ENCODE measurements at places on chromosomes 1 and 21. TPM values are rescaled to one million over a fixed set of nuclear protein-coding genes. Genes with fewer than 3 reads are reported as not detected.

DNA sequence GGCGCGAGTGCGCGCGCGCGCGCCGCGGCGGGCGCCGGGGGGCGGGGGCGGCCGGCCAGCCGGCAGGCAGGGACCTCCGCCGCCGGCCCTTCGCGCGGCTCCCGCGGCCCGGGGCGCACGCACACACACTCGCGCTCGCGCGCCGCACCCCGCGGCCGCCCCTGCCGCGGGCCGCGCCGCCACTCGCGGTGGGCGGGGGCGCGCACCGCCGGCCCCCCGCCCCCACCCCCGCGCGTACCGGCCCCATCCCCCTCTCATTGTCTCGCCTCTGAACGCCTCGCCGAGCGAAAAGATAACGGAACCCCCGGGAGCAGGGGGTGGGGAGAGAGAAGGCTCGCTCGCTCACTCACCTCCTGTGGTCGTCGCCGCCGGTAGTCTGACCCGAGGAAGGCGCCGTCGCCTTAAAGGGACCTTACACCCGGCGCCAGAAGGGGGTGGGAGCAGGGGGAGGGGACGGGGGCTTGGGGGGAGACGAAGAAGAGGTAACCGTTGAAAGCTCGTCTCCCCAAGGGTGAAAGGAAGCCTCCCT, 428 bp downstream of the POGZ start:
- peak; percentile 80 for DNase-seq

- no peak for DNase-seq
Measured at GRCh38 chr21:35017256-35017655, 31.8 kb downstream of the RUNX1 start.

DNA sequence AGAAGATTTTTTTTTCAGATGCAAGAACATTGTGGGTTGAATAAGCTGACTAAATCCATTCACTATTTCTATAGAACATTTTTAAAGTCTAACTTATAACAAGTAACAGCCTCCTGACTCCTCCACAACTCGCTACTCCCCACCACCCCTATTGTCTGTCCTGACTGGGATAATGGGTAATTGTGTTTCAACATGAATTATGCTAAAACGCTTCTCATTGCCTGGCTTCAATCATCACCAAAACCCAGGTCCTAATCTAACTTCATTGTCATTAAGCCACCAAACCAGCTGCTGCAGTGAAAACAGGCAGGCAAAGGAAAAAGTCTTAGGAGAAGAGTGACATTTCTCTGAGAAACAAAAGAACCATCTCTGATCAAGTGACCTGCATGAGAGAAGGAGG, 30.0 kb downstream of the TNR start:
- DNase-seq: no peak

DNA sequence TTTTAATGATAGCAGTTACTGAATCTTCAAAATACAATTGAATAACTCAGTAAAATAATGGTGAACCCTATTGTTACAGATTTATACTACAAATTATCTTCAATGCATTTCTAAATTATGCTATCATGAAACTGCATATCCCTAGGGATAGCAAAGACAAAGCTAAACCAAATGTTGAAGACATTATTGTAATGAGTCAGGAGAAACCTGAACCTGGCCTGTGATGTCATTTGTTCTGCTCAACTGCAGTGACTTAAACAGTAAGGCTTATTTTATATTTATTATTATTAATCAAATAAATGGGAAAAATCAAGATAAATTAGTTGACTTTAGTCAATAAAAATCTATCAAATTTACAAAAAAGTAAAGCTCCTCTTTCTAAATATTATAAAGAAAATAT, 100.3 kb downstream of the UCHL5 start:
- peak; percentile 27 for DNase-seq

DNA sequence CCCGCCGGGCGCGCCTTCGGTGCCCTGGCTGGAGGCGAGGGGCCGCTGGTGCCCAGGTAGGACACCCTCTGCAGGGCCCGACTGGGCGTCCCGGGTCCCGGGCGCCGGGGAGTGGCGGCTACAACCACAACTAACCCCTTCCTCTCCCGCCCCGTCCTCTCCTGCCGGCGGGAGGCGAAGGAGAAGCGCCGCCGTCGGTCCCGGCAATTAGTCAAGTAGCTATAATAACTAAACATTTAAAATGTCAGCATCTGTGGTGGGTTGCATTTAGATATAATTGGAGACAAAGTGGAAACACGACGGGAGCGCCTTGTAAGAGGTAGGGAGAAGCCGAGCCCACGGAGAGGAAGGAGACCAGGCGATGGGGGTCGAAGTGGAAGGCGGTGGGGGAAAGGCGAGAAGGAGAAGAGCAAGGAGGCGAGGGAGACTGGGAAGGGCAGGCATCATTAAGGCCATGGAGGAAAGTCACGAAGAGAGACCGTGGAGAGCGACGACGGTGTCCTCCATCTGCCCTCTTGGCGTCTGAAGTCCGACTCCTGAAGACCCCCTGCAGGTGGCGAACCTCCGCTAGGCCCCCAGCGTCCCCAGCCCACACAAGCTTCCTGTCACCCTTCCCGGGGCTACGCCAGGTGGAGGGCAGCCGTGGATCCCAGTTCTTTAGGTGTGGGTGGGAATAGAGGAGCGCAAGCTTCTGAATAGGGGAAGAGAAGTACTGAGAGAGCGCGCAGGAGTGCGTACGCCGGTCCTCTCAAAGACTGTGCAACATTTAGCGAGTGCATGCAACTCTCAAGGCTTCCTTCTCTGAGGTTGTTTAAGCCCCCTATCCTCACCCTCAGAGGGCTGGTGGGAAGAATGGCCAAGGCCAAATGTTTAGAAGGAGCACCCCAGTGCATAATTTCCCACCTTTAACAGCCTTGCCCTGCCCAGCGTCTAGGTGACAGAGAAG, 1.6 kb downstream of the CNIH3 start:
- no peak for DNase-seq

GRCh38 chr1:68013351-68013750, 37.1 kb downstream of the DIRAS3 start:
- DNase-seq: no peak

The GPA33 gene
- 0.35 TPM for polyA plus RNA-seq

The NPPB gene
- polyA plus RNA-seq: 30.8 TPM

The IL12RB2 gene
- not detected for polyA plus RNA-seq

The DESI2 gene
- 32.7 TPM for polyA plus RNA-seq

Measured in cardiac muscle cell (in vitro differentiated cells and primary cell).